ENCODE measurements at places on chromosomes 11 and 22. TPM values are rescaled to one million over a fixed set of nuclear protein-coding genes. Genes with fewer than 3 reads are reported as not detected.

Gene TENM4
- not detected for total RNA-seq

Gene MUC2
- total RNA-seq, result not detected

Gene OR8D4
- total RNA-seq, result not detected

- DNase-seq, result no peak
Measured at GRCh38 chr11:61774411-61774810, 18.0 kb downstream of the TMEM258 start.

DNA sequence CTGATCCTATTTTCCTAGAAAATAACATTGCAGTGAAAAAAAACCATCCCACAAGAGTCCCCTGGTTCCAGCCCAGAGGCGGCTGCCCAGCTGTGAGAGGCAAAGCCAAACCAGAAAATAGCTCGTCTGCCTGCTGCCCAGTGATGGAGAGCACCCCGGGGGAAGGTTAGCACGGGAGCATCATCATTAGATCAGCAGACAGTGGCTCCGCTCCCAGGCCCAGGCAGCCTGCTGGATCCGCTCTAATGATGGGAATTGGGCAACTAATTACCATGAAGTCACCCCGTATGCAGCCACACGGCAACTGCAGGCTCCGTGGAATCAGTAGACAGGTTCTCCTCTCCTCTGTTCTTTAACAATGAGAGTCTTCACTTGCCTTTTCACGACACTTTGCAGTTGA, 17.1 kb upstream of the B3GAT1 start:
- DNase-seq, result no peak

- no peak for DNase-seq
Measured at GRCh38 chr11:122344215-122344614, 228.2 kb upstream of the BLID start.

GRCh38 chr11:118175031-118175992, 1.1 kb downstream of the SCN2B start:
- DNase-seq, result no peak

DNA sequence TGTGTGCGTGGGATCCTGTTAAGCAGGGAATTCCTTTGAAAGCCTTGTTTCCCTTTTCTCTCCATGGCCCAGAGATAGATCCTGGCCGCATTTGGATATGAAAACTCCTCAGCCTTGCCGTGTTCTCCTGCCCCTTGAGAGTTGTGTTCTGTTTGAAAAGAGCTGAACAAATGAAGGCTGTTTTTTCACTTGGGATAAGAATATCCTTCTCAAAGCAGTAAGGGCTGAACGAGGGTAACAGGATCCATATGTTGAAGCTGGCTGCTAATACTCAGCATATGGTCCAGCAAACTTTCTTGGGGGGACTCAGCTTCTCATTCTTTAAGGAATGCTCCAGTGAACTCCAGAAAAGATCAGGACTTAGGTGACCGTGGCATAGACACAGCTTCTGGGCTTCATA, 114.5 kb upstream of the TTC12 start:
- DNase-seq, result no peak

GRCh38 chr11:28981381-28981780, 873.2 kb downstream of the METTL15 start:
- no peak for DNase-seq

- DNase-seq, result no peak
Measured at GRCh38 chr11:118627566-118627965, 20.2 kb downstream of the PHLDB1 start.
